ENCODE measurements at places on chromosomes 4 and X. TPM values are rescaled to one million over a fixed set of nuclear protein-coding genes. Genes with fewer than 3 reads are reported as not detected.

GRCh38 chr4:87388901-87389300 is 2.1 kb downstream of the HSD17B11 start:
- DNase-seq, result no peak

The CC2D2A gene
- 19.5 TPM for total RNA-seq

DNA sequence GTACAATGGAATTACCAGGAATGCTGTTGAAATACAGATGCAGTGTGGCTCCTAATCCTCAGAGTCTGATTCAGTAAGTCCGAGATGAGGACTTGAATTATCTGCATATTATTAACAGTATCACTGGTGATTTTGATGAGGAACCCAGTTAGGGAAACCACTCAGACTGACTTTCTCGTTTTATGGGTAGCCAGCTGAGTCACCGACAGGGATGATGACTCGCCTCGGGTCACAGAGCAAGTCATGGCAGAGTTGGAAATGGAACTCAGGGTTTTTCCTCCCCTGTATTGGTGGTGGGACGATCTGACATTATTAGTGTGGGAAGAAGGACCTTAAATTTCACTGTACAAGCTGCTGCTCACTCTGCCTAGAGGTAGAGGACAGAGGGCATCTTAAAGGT is 51.3 kb downstream of the RTL9 start:
- DNase-seq, result peak; percentile 83

- no peak for DNase-seq
Measured at GRCh38 chr4:18388039-18388438, 366.5 kb upstream of the LCORL start.

DNA sequence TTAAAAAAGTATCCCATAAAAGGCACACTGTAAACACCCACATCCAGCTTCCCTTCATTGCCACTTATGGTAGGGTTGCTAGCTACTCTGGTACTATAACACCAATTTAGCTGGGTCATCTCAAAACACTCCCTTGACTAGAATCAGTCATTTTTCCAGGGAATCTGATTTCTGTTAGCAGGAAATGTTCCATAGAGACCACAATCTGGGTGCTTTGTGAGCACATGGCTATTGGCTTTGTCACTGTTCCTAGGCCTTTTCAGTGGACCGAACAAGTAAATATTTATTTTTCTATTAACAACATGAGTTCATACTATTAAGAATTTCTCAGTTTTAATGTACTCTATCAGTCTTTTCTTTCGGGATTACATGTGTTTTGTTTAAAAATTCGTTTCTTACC is 404.7 kb upstream of the GNPDA2 start:
- DNase-seq, result no peak

The MGST2 gene
- 7.5 TPM for total RNA-seq
